Astrocyte of the hippocampus (primary cell): ENCODE measurements at places on chromosomes 16 and 17.

DNA sequence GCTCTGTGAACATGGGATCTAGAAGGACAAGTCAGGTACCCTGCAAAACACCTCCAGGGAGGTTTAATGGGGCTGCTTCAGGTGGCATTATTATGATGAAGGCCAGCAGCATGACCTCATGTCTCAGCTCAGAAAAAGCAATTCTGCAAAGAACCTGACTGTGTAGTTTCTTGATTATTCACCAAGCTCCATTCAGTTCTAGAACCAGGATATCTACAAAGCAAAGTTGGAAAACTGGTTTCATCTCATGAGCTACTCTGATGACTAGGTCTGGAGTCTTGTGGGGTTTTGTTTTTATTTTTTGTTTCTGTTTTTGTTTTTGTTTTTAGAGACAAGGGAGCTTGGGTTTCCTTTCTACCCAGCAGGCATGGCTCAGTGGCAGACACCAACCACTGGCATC is 19.0 kb upstream of the LRRC37A3 start:
- DNase-seq = no peak

- no peak for DNase-seq
These were observed 391.4 kb upstream of the MAF start for GRCh38 chr16:79991969-79992368.

DNA sequence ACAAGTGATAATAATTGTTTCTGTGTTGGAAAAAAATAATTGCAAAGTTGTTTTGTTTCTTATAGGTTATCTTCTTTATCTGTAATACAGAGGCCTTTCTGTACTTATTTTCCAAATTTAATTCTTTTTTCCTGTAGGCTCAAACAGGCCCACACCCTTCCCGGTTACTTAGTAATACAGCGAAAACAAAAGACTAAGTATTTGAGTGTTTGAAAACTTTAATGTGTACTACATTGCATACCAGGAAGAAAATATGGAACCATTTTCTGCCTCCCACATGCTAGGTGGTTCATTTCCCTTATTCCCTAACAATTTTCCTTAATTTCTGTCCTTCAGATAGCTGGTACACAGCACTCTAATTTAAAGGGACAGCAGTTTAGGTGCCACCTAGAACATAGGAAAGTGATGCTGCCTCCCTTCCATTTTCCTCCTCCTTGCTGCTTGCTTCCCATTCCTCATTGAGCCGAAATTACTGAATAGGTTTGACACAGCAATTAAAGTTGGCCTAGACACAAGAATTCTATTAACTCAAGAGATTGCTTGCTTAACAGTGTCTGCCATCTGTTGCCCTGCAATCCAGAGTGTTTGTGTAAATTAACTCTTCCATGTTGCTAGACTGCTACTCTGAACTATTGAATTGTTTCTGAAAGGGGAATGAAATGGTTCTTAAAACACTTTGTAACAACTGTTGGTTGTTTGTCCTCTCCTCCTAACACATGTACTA is 24.2 kb downstream of the CYB5B start:
- DNase-seq = peak; percentile 68

- no peak for DNase-seq
These were observed 204.8 kb downstream of the MSI2 start for GRCh38 chr17:57461082-57461481.

DNA sequence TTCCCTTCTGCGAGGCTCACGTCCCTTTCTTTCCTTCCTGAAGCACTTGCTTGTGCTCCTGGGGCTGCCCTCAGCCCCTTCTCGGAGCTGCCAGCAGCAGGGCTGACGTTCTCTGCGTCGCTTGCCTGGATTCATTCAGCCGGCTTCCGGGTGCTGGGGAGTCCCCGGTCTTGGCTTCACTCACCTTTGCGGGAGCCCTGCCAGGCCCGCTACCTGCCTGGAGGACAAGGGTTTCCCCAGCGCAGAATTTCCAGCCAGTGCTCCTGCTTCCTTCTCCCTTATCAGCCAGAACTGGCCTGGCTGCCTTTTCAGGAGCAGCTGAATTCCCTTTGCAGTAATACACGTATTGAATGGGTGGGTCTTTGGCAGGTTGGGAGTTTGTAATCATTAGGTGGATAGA is 22.1 kb upstream of the IL17C start:
- DNase-seq = no peak

DNA sequence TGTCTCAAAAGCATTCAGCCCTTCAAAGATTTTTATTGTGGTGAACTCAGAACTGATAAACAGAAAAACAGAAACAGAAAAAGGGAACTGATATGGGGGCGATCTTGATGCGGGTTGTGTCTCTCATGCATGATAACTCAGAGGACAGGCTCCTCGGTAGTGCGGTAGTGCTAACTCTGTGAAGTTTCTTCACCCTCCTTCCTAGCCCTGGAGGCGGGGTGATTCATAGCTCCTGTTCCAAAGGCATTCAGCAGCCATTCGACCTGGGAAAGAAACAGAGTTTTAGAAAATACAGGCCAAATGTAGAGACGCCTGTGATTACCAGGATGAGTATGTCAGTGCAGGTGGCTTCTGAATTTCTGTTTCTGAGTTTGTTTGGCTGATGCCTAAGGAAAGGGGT is 5.5 kb upstream of the MAF start:
- peak; percentile 46 for DNase-seq

DNA sequence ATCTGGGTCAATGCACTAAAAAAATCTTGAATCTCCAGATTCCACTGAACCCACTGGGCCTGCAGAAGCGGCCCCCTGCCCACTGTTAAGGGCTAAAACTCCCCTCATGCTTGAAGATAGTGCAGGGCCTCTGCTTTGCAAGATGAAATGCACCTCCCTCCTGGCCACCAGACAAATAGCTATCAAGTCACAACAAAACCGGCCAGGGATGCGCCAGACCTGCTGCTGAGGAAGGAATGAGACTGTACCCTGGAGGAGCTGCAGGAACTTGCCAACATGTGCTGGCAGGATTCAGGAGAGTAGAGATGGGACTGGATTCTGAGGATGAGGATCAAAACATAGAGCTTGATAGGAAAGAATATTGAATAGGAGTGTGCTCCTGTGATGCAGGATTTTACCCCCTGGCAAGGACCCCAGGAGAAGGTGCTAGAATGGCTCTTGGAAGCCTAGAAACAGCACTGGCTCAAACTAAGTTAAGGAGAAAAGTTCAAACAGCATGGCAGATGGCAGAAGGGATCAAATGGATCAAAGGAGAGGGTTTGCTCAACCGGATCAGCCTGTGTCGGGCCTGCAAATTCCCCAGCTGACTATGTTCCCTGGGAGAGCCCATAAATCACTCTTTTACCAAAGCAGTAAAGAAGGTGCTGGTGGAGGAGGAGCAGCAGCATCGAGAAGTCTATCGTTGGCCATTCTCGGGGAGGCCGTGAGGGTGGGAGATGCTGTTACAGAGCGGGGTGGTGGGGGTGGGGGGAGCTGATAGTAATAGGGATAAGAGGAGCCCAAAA is 27.2 kb upstream of the XYLT2 start:
- no peak for DNase-seq

DNA sequence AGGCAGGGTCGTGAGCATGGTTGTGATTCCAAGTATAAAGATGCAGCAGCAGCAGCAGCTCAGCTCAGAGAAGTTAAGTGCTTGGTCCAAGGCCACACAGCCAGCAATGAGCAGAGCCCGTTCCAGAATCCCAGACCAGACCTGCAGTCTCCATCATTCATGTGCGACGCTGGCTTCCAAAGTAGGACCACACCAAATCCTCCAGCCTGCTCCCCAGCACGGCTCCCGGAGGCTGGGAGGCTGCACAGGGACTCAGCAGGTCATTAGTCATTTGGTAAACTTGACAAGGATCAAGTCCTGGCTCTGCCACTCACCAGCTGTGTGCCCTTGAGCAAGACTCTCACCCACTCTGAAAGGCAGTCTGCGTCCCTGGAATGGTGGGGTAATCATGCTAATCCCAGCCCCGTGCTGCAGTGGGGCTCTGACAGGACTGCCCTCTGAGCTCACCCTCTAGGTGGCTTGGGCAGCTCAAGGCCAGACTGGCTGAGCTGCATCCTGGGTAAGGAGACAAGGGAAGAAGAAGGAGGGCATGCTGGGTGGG is 95.1 kb upstream of the TMEM132E start:
- DNase-seq = no peak

- no peak for DNase-seq
These were observed 635 bp upstream of the AATF start for GRCh38 chr17:36947922-36948716.

- no peak for DNase-seq
These were observed 39.8 kb downstream of the RAB11FIP4 start for GRCh38 chr17:31431098-31431851.

- DNase-seq = peak; percentile 42
These were observed 3.6 kb upstream of the IRX3 start for GRCh38 chr16:54289945-54290832.

DNA sequence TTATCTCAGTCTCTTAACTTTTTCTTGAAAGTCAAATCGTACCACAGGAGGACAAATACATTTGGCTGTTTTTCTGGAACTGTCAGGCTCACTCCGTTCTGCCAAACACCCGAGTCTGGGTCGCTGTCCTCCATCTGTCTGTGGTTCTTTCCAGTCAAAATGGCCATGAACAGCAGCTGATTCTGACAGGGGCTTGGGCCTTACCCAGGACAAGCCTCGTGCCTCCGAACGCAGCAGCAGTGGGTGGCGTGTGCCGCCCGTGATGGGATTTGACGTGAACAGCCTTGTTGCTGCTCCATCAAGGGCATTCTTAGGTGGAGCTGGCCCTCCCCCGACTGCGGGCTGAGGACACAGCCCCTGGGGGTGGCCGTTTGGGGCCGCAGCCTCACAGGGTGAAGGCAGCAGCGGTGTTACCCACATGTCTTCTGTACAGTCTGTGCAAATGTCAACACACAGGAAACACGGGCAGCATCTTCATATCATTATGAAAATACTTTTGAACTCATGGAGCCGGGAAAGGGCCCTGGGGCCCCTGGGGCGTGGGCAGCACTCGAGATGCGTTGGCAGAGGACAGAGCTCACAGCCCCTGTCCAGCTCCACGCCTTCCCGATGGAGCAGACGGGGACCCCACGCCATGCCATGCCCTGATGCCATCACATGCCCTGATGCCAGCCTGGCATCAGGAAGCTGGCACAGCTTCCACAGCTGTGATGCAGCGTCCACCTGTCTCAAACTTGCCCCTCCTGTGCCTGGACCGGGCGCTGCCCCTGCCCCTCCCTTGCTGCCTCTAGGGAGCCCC is 8.6 kb upstream of the ACSF3 start:
- DNase-seq = no peak

DNA sequence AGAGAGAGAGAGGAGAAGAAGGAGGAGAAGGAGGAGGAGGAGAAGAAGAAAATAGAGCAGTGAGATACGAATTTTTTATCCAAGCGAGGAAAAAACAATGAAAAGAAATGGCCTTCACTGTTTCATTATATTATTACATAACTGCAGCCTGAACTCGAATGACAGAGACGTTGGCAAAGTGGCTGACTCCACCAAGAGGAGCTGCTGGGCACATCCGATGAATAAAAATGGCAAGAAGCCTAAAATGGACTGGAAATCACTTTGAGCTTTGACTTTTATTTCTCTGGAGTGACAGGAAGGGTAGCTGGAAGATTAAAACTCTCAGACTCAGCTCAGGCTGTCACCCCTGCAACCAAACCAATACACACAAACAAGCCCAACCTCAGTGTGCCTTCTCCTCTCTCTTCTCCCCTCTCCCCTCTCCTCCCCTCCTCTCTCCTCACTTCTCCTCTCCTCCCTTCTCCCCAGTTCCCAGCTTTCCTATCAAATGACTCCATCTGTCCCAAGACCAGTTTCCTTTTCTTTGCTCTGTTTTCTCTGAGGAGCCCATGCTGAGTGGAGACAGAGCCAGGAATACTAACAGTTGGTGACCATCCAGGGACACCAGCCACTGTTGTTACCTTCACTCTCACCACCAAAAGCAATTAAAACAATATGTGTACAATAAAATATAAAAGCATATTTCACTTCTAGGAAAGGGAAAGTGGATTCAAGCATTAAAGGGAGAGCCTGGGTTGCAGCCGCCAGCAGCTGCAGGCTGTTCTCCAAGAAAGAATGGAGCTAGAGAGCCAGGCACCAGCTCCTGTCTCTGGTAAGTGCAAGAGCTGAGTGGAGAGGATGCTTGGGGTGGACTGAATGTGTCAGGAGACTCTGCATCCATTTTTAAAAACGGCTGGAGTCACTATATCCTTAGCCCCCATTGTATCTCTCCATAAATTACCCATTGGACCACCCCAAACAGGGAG is 51.2 kb downstream of the SOX9 start:
- DNase-seq = no peak

DNA sequence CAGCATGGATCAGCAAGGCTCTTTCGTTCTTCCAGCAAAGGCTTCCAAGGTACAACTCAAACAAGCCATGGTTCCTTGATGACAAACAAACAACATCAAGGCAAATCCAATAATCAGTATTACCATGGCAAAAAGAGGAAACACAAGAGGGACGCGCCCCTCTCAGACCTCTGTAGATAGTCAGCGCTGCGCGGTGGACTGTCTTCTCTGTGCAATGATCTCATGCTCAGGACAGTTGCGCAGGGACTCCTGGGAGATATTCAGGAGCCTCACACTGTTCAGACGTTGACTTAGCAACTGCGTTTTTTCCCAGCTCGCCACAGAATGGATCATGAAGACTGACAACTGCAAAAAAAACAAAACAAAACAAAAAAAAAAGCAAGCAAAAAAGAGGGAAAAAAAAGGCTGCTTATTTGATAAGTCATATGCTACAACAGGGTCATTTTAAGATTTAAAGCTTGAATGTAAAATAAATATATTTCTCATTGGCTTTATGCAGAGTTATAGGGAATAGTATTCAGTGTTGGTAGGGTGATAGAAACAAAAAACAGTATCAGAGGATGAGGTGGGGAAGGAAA is 37.1 kb upstream of the ADCY7 start:
- no peak for DNase-seq

DNA sequence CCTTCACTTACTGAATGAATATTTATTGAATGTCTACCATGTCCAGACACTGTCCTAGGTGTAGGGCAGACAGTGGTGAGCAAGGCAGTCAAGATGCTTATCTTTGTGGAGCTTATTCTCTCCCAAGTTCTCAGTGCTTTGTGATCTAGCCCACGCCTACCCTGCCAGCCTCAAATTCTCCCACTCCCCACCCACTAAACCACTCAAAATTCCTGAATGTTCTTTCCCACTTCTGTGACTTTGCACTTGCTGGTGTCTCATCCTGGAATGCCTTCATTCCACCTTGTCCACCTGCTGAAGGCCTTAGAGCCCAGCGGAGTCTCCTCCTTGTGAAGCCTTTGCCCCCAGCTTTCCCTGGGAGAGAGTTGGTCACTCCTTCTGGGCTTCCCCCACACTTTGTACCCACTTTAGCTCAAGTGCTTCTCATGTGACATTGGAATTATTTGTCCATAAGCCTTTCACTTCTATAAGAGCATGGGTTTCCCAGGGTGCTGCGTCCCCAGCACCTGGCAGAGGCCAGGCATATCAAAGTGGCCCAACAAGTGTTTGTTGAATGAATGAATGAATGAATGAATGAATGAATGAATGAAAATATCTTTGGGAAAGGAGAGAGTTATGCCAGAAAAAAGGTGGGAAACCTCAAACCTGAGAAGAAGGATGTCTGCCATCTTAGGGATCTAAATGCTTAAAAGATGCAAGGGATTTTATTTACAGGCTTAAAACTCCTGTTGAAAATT is 23.0 kb downstream of the CCDC182 start:
- no peak for DNase-seq
